NCI-H1417 (cell line): ENCODE measurements at places on chromosomes 2 and 18.

DNA sequence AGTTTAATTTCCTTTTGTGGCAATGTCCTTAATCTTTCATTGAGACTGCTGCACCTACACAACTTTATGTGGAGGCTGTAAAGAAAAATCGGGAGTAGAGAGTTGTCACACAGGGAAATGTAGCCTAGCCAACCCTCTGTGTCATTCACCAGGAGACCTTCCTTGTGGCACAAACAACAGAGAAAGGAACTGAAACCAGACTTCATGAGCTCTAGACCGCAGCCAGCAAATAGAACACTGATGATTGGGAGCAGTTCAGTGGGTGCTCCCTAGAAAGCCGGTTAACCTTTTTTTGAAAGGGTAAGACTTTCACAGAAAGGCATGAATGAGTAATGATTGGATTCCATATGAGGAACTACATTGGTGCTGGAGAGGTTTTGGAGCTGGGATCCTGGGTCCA lies 1752.4 kb upstream of the CELF4 start:
- DNase-seq = no peak

GRCh38 chr2:96525211-96525507 lies 11.4 kb upstream of the ARID5A start:
- no peak for DNase-seq

GRCh38 chr2:134039912-134040581 lies 213.8 kb upstream of the MGAT5 start:
- no peak for DNase-seq

- DNase-seq = no peak
These were observed 442.6 kb upstream of the LRATD1 start for GRCh38 chr2:14189929-14190328.

DNA sequence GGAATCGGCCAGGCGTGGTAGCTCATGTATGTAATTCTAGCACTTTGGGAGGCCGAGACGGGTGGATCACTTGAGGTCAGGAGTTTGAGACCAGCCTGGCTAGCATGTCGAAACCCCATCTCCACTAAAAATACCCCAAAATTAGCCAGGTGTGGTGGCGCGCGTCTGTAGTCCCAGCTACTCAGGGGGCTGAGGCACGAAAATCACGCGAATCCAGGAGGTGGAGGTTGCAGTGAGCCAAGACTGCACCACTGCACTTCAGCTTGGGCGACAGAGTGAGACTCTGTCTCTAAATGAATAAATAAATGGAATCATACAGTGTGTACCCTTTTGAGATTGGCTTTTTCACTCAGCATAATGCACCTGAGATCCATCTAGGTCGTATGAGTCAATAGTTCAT lies 19.4 kb upstream of the TTC39C start:
- no peak for DNase-seq

DNA sequence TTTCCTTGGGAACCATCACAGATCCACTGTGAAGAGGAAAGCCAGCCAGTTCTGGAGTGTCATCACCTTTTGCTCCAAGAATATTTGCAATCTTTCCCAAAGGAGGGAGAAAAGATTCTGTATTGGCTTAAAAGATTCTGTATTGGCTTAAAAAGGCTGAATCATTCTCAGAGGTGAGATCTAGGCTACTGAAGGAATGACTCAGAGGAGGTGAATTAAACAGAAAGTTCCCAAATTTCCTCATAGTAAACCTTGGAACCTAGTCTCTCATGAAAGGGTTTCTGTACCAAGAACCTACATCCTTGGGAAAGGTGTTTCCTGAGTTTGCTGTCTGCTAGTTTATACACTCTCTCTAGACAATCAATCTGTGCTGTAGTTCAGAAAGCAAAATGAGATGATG lies 34.1 kb upstream of the GRB14 start:
- DNase-seq = no peak

DNA sequence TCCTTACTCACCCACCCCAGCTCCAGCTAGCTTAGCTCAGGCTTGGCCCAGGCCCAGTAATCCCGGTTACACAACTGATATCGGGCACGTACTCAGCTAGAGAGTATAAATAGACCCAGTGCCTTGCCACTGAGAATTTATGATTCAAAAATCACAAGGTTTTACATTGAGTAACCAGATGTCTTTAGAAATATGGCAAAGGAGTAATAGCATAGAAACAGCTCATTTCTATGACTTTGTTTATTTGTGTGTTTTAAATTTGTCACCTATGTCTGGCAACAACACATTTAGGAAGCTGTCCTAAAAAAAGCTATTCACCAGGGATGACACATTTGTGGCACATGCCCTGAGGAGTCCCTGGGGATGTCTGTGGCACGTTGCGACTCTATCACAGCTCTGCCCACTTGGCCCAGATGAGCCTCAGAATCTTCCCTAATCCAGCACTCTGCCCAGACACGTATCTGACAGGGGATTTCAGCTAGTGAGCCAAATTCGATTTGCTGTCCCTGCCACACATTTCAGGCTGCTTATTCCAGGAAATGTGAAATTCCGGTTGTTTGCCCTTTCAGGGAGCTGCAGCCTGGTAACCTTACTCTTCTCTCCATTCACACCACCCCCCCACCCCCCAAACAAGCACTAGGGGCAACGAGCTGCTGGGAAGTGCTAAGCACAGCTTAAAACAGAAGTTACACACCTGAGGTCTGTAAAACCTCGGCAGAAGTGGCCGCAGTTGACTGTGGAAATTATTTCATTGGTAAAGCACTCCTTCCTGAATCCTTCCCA lies 85.4 kb upstream of the ZCCHC2 start:
- no peak for DNase-seq

- peak; percentile 86 for DNase-seq
These were observed 111.9 kb downstream of the MRO start for GRCh38 chr18:50707855-50708469.

GRCh38 chr2:187157046-187157445 lies 291.0 kb downstream of the CALCRL start:
- peak; percentile 38 for DNase-seq

DNA sequence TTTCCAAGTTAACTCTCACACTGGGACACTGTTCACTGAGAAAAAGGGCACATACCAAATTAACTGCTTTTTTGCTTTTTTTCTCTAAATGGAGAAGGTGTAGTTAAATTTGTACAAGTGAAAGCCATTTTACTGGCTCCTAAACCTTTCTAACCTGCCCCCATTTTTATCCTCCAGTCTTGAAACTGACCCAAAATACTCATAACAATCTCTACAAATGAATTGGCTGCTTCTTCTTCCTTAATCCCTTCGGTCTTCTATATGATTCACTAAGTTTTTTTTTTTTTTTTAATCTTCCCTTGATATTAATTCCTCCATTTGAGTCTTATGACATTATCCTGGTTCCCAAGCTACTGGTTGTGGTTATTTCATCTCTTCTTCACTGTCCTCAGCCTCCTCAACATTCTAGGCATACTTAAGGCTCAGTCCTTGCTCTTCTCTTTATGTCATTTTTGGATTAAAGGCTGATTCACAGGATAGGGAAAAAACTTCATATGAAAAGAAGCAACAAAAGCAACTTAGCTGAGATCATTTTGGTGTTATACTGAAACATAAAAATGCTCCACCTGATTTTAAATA lies 19.8 kb downstream of the ORC2 start:
- DNase-seq = no peak

- DNase-seq = no peak
These were observed 15.3 kb downstream of the CROCC2 start for GRCh38 chr2:240921311-240921994.

DNA sequence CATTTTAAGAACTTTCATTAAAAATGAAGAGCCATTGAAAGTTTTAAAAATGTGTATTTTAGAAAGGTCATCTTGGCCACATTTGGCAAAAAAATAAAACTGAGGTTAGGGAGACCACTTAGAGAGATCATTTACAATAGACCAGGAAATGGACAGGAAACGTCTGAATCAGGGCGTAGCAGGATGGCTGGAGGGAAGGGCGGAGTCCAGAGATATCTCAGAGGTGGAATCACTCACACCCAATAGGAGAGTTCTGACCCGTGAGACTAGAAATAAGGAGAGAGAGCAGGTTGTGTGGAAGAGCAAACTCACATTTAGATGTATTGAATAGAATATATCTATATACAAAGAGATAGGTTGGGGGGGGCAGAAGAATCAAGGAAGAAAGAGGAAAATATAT lies 373.4 kb downstream of the METTL4 start:
- no peak for DNase-seq

DNA sequence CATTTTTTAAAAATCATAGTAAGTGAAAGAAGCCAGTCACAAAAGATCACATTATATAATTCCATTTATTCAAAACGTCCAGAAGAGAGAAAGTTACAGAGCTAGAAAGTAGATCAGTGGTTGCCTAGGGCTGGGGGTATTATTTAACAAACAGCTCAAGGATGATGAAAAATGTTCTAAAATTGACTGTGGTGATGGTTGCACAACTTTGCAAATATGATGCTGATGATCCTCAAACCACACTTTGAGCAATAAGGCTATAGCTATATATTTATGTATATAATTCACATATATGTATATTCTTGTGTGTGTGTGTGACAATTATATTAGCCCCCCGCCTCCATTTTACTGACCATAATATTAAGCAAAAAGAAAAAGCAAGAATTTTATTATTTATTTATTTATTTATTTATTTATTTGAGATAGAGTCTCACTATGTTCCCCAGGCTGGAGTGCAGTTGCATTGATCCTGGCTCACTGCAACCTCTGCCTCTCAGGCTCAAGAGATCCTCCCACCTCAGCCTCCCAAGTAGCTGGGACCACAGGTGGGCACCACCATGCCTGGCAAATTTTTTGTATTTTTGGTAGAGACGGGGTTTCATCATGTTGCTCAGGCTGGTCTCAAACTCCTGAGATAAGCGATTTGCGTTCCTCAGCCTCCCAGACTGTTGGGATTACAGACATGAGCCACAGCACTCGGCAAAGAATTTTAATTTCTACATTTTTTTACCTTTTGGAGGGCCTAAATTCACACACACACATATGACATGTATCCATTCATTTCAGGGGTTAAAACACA lies 1.9 kb downstream of the WDR12 start:
- DNase-seq = no peak

- no peak for DNase-seq
These were observed 38.6 kb downstream of the ACOXL start for GRCh38 chr2:110770959-110771431.

DNA sequence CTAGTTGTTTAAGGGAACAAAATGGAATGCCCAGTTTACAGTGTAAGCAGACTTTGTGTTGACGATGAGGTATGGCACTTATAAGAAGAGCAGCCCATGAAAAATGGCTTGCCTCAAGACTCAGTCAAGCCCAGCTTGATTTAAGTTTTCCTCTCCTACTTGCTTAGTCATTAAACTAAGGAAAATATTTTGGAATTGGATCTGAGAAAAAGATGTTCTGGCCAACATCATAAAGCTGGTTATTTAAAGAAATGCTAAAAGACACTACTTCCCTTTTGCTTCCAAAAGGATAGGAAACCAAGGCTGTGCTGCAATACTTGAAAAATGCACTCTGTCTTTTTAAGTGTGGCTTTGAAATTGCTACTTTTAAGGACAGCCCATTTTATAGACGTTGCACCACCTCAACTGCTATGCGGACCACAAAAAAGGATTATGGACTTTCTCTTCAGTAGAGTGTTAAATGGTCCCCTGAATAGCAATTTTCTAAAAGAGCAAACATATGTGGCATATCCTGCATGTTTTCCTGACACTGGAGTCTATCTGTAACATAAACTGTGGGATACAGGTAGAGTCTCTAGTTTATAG lies 32.1 kb downstream of the CCDC141 start:
- DNase-seq = no peak

DNA sequence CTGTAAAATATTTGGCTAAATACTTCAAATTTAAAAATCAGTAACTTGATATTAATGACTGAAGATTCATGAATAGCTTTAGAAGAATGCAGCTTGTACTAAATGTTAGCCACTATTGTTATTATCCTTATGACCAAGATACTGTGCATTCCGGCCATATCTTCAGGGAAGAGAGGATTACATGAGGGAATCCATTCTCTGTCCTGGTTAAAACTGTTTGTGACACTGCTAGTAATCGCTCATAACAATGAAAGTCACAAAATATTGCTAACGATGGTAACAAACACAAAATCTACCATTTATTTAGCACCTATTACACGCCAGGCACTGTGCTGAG lies 217.7 kb downstream of the PRKCE start:
- no peak for DNase-seq

GRCh38 chr2:218017211-218018053 lies 14.6 kb upstream of the TNS1 start:
- DNase-seq = no peak

GRCh38 chr2:177692783-177693269 lies 300.3 kb downstream of the AGPS start:
- DNase-seq = no peak

DNA sequence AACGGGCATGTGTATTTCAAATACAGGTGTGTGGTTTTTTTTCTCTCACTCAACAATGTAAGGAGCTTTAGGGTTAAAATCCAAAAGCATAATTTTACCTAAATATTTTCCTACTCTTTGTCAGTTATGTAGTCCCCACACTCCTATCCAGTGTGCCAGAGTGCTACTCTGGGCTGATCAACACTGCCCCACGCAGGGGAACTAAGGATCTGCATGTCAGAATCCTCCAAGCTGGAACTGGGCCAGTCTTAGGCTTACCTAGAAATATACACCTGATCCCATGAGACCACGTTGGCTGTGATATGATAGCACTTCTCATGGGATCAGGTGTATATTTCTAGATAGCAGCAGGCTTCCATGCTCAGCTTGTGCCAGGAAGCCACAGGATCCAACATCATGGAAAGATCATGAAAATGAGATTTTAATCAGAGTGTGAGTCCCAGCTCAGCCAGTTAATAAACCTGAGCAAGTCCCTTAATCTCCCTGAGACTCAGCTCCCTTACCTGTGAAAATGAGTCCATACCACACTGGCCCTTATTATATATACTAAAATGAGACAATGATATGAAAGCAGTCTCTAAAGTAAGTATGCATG lies 29.7 kb downstream of the CCDC141 start:
- DNase-seq = peak; percentile 21

DNA sequence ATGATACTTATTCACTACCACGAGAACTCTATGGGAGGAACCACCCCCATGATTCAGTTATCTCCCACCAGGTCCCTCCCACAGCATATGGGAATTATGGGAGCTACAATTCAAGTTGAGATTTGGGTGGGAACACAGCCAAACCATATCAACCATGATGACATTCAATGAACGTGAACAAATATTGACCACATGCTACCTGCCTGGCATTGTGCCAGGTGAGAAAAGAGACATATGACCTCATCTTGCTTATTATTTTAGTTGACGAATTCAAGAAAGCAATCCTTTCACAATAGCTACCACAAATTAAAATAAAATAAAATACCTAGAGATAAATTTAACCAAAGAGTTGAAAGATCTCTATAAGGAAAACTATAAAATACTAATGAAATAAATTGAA lies 286.5 kb upstream of the CRIM1 start:
- peak; percentile 34 for DNase-seq

GRCh38 chr2:222290401-222290735 lies 8.4 kb downstream of the PAX3 start:
- no peak for DNase-seq

- DNase-seq = peak; percentile 29
These were observed 647.0 kb upstream of the NXPH2 start for GRCh38 chr2:139427164-139427563.

DNA sequence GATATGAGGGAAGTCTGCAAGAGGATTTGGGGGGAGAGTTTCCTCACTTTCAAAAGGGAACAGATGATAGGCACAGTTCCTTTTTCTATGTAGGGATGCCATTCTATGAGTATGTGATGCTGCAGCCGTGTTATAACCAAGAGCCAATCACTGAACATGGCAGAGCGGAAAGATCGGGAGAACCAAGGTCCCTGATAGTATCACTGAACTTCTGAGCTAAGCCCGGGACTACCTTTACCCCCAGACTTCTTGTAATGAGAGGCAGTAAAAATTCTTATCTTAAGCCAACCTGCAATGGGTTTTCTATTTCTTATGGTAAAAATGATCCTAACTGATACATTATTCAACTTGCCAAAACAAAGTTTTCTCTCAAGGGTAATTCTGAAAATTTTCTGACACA lies 21.6 kb upstream of the SLC1A4 start:
- no peak for DNase-seq
